Nucleus accumbens (tissue), 56 donors: ENCODE measurements at places on chromosomes 16 and 17.

DNA sequence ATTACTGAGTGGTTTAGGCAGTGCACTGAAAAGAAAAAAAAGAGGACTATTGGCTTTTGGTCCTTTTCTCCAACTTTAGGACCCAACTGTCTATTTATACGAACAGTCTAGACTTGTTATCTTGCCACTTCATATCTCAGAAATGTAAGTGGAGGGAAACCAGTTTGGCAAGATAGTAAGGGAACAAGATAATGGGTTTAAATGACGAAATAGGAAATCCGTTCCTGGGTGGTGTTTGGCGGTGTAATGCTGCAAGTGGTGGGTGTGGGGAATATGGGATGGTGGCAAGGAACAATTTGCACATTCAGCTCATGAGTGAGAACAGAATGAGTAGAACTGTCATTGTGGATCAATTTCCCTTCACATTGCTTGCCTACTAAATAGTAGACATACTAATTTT, 44.7 kb downstream of the GRB7 start:
- no peak for DNase-seq

- no peak for DNase-seq
Measured at GRCh38 chr16:24737391-24737871, 8.0 kb downstream of the TNRC6A start.

DNA sequence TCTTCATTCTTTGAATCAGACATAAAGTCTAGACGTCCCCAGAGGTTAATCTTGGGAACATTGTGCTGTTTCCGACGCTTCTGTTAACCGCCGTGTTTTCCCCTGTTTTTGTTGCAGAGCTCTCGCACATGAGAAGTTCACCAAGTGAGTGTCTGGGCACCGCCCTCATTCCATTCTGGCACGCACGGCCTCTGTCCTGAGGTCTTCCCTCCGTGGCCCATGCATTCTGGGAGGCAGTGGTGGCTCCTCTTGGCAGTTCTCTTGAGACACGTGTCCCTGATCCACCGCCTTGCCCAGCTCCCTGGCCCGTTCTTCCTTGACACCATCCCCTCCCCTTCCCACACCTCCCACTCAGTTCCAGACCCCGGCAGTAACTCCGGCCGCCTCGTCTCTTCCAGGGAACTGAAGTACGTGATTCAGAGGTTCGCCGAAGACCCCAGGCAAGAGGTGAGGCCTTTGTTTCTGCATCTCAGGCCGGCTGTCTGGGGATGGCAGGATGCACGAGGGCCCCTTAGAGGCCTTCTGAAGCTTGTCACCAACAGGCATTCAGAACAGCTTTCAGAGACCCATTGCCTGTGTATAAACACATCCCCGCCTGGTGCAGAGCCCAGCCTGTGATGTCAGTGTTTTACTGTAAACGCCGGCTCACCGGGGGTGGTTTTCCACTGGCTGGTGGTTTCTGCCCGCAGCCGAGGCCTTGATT, 85.9 kb upstream of the PLCG2 start:
- no peak for DNase-seq

GRCh38 chr17:42843358-42843934, 934 bp upstream of the AOC2 start:
- DNase-seq: no peak

- no peak for DNase-seq
Measured at GRCh38 chr17:81207610-81208581, 14.9 kb downstream of the CEP131 start.

GRCh38 chr17:65977041-65977440, 214.9 kb downstream of the CEP112 start:
- no peak for DNase-seq

- DNase-seq: no peak
Measured at GRCh38 chr17:36501963-36502362, 15.5 kb downstream of the ZNHIT3 start.

- DNase-seq: no peak
Measured at GRCh38 chr17:37759014-37759637, 14.3 kb upstream of the HNF1B start.

- no peak for DNase-seq
Measured at GRCh38 chr16:83606486-83607030, 201.2 kb upstream of the HSBP1 start.

DNA sequence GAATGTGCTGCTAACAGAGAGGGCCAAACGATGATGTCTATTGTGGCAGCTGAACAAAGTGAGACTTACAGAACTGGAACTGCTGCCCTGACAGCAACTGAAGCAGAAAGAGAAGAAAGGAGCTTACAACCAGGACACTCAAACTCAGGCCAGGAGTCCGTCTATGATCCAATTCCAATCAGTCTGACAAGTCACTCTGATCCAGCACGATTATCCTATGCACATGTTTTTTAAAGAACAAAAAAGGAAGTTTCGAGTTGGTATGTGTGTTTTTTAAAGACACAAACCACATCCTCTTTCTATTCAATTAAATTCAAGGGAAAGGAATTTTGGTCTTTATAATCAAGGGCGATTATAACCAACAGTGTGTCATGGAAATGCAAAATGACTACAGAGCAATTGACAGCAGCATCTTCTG, 42.4 kb upstream of the MTMR4 start:
- DNase-seq: no peak

DNA sequence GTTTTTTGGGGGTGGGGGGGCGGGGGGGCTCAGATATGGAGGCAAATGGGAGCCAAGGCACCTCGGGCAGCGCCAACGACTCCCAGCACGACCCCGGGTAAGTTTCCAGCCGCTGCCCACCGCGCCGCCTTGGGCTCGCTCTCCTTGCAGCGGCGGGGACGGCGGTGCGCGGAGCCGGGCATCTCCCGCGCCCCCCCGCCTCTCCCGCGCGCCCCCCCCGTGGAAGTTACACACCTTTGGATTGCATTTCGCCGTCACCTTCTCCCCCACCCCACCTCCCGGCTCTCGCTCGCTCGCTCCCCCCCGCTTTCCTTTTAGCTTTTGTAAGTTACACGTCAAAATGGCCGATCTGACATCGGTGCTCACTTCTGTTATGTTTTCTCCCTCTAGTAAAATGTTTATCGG, 387 bp downstream of the MSI2 start:
- DNase-seq: no peak

- DNase-seq: peak; percentile 76
Measured at GRCh38 chr17:73343168-73343634, 31.4 kb upstream of the CDC42EP4 start.

GRCh38 chr17:50604513-50604912, 30.2 kb upstream of the ABCC3 start:
- no peak for DNase-seq

DNA sequence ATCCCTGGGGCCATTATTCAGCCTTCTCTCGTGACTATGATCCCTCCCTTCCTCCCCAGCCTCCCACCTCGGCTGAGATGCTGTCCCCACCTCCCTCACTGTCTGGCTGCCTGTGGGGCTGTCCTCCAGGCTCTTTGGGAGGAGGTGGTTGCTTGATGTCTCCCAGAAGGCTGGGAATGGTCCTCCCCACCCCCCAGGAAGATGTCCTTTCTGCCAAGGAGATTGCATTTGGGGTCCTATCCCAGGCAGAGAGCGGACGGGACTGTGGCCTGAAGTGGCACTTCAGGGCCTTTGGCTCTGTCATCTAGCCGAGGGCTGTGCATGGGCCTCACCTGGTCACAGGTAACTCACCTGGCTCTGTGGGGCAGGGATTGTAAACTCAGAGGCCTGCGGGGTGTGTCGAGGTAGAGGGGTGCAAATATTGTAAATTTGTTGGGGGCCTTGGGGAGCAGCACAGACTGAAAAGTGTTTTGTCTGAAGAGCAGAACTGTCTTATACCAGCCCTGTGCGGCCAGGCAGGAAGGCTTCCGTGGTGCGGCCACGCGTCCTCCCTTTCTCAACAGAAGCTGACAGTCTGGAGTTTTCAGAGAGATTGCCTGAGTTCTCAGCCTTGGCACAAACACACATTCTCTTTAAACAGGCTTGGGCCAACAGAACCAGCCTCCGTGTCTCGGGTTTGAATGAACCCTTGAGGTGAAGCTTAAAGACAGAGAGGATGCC, 177.9 kb downstream of the SEC14L1 start:
- DNase-seq: no peak

DNA sequence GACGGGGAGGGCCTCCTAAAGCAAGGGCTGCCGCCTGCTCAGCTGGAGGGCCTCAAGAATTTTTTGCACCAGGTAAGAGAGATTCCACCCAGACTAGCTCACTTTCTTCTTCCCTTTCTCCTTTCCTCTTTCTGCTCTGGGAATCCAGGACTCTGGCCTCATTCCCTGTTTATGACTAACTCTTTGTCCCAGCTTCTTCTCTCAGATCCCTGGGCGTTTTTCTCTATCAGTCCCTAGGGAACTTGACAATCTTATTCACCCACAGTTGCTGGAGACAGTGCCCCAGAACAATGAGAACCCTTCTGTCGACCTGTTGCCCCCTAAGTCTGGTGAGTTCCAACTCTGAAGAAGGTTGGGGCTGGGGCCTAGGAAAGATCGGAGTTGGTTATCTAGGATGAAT, 15.6 kb downstream of the CNTROB start:
- DNase-seq: no peak

- no peak for DNase-seq
Measured at GRCh38 chr17:39227364-39227919, 1.7 kb upstream of the STAC2 start.

GRCh38 chr17:37291351-37291750, 84.4 kb upstream of the C17orf78 start:
- DNase-seq: no peak

DNA sequence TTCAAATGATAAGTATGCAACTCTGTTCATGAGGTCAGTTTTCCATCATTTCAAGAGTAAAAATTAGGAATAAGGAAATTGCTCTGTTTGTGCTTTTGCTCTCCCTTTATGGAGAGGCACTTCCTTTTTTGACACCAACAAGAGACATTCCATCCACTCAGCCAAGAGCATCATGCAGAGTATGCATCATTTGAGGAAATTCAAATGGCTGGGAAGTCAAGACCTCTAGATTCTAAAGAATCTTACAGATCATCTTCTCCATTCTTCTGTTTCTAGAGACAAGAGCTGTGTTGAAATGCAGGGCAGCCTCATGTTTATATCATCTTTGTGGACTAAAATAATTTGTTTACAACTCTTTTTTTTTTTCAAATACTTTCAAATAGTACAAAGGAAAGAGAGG, 669.4 kb downstream of the CDH11 start:
- DNase-seq: no peak

- DNase-seq: no peak
Measured at GRCh38 chr16:56289862-56290261, 98.6 kb downstream of the GNAO1 start.

DNA sequence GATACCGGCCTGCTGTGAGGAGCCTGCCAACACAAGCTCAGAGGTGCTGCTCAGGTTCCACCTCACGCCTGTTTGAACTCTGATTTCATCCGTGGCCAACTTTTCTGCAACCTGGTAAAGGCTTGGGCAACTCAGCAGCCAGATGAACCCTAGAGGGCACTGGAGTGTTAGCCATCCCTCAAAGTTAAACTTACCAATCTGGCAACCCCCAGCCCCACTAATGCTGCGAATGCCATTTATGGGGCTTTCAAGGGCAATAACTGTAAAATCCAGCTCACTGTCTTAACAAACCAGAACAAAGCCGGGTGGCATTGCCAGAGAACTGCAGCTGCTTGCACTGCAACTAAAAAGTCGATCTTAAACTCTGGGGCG, 105.5 kb downstream of the AXIN2 start:
- no peak for DNase-seq

GRCh38 chr17:78346605-78347250, 13.1 kb downstream of the SOCS3 start:
- no peak for DNase-seq

DNA sequence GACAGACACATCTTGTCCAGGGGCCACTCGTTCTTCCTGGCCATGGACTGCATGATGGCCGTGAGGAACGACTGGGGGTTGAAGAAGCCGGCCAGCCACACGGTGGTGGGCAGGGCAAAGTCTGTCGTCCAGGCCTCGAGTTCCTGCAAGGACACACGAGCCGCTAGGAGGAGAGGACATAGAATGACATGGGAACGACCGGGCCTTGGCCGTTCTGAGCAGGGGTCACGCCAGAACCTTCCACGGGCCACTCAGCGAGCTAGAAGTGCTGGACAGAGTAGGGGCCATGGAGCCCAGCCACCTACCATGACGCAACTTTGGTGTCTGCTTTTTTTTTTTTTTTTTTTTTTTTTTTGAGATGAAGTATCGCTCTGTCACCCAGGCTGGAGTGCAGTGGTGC, 47.0 kb downstream of the PGS1 start:
- no peak for DNase-seq

GRCh38 chr16:81880816-81881215, 101.7 kb downstream of the PLCG2 start:
- no peak for DNase-seq

- no peak for DNase-seq
Measured at GRCh38 chr17:32298298-32298697, 32.7 kb downstream of the RHBDL3 start.

- no peak for DNase-seq
Measured at GRCh38 chr17:8649157-8650118, 18.9 kb upstream of the MYH10 start.

- DNase-seq: no peak
Measured at GRCh38 chr16:87226926-87227295, 90.3 kb downstream of the C16orf95 start.

DNA sequence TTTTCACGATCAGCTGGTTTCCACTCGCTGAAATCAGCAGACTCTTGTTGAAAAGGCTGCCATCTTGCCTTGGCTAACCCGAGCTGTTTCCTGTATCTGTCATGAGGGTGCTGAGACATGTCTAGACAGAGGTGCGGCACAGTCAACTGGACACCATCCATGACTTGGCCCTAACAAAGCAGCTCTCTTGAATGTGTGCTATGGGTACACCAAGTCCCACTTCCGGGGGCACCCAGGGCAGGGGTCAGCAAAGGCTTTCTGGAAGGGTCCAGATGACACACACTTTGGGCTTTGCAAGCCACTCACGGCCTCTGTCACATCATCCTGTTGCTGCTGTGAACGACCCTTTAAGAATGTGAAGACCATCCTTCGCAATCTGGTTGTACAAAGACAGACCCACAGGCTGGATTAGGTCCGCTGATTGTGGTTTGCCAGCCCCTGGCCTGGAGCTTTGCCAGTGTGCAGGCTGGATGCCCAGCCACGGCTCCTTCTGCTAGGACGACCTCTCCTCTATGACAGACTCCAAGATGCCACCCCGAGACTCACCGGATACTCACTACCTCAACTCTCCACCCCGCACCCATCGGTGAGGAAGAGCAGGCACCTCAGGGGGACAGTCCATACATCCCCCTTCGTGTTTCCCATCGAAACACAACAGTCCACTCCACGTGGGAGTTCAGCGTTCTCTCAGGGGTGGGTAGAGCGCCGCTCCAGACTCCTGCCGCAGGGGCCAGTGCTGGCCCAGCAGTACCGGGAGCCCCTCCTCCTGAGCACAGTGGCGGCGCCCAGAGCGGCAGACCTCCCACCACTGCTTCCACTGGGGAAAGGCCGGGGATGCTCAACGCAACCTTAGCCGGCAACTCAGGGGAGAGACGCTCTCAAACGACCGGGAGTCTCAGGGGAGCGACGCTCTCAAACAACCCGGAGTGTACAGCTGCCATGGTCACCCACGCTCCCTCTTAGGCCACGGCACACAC, 123.5 kb downstream of the ANKRD11 start:
- DNase-seq: no peak

- no peak for DNase-seq
Measured at GRCh38 chr16:50209546-50210265, 56.6 kb downstream of the TENT4B start.
